ENCODE measurements at places on chromosomes 3 and 15. TPM values are rescaled to one million over a fixed set of nuclear protein-coding genes. Genes with fewer than 3 reads are reported as not detected.
A peak's percentile ranks its signal among the peaks of the same experiment; 100 is the strongest.

DNA sequence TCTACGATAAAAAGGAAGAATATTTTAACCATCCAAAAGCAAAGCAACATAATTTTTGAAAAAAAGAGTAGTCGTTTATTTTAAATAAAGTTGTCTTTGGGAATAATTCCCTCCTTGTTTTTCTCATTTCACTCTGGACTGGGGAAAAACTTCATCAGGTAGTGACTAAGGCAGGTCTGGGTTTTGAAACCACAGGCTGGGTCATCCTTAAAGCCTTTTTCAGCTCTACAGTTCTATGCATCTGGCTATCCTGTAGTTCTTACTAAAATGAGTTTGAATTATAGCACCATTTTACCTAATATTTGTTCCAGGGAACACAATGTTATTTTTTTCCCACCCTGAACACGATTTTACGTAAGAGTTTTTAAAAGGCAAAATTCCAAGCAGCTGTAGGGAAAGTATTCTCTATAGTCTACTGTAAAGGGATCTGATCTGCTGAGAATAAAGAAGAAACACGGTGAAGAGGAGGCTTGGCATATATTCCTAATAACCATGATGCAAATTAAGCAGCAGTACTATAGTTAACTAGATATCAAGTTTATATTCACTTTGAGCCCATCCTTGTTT lies 107.7 kb downstream of the OSBPL10 start:
- no peak for DNase-seq

DNA sequence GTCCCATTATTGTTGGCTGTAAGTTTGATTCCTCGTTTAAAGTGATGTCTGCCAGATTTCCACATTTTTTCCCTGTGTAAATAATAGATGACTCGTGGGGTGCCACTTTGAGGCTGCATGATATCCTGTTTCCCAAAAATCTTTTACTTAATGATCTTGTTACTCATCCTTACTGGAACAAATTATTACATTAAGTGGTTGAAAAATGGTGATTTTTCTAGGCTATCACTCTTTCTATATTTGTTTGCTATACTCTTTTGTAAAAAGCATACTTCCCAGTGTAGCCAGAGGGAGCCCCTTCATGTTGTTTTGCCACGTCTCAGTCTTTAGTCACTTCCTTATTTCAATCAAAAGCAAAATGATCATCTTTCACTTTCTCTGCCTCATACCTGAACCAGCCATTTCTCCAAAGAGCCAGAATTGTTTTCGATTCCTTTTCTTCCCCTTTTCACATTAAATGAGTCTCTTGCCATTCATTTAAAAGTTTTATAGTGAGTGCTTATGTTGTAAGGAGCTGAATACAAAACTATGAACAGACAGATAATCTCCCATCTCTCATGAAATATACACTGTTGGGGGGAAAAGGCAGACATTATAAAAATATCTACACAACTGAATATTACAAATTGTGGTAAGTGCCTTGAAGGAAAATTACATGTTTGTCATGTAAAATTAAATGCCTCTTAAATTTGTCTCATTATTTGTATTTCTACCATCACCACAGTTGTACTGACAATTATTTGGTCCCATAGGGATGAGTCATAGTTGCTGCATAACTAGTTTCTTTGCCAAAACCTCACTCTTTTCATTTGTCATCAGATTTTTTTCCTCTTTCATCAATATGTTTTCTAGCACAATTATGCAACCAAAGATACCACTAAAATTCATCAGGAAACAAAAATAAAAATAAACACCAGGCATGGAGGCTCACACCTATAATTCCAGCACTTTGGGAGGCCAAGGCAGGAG lies 41.5 kb downstream of the ADGRG7 start:
- peak; percentile 42 for DNase-seq

DNA sequence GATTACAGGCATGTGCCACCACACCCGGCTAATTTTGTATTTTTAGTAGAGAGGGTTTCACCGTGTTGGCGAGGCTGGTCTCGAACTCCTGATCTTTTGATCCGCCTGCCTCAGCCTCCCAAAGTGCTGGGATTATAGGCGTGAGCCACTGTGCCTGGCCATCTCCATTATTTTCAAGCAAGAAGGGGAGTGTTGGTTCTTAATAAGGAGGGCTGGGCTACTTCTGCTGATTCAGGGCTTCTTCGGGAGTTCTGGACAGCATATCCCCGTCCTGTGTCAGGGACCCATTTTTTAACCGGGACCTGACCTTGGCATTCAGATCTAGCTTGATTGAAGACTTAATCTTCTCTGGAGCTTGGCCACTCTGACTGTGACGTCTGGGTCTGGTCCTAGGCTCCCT lies 74.1 kb upstream of the SYN2 start:
- no peak for DNase-seq

DNA sequence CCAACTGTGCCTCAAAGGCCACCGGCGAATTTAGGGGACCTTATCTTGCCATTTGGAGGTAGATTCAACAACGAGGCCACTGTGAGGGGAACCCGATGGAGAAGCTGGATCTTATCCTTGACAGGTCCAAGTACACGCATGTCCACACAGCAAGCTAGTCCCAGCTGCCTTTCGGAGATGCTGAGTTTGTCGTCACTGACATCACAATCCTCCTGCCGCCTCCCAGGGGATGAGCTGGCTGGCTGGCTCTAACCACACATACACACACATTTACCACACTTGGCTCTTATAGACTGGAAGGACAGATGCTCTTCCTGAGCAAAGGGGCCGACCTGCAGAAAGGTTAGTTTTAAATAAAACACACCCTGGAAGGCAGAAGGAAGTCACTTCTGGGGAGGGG lies 176.3 kb downstream of the STT3B start:
- DNase-seq, result no peak

GRCh38 chr3:110741891-110742290 lies 329.7 kb upstream of the NECTIN3 start:
- no peak for DNase-seq

- no peak for DNase-seq
Measured at GRCh38 chr15:62446984-62447383, 281.9 kb upstream of the C2CD4B start.

DNA sequence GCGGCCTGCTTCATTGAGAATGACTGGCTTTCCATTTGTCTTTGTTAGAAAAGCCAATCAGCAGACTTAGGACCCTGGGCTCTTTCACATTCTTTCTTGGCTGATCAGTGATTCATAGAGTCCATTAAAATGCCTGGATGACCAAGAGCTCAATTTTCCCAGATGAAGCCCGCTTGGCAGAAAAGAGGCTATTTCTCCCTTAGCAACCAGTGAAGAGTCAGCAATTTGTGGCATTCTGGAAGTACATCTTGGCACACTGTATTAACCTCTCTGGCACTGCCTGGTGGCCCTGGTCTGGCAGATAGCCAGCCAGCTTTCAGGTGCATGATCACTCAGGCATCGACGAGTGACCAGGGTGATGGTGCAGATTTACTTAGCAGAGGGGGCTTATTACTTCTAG lies 145.7 kb upstream of the PLAAT1 start:
- no peak for DNase-seq

- DNase-seq, result no peak
Measured at GRCh38 chr3:128112357-128112968, 11.1 kb downstream of the RUVBL1 start.

- no peak for DNase-seq
Measured at GRCh38 chr15:92595506-92596381, 59.8 kb downstream of the FAM174B start.

DNA sequence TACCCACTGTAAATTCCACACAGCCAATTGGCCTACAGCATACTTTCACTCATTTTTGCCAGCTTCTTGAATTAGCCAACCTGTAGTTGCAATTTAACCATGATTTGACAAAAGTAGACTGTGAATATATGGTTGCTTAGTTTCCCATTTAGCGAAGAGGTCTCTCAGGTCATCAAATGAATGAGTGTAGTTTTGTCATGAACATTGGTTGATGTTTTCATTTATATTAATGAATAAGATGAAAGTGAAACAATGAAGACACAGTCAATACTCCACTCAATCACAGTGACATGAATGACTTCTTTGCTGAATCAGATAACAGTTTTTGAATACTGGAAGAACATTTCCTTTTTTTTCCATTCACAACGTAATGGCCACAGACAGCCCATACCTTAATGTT lies 15.3 kb upstream of the FAM3D start:
- no peak for DNase-seq

- DNase-seq, result no peak
Measured at GRCh38 chr3:163776743-163777142, 1301.6 kb downstream of the SI start.

GRCh38 chr3:132749786-132750185 lies 27.6 kb upstream of the NPHP3 start:
- no peak for DNase-seq

DNA sequence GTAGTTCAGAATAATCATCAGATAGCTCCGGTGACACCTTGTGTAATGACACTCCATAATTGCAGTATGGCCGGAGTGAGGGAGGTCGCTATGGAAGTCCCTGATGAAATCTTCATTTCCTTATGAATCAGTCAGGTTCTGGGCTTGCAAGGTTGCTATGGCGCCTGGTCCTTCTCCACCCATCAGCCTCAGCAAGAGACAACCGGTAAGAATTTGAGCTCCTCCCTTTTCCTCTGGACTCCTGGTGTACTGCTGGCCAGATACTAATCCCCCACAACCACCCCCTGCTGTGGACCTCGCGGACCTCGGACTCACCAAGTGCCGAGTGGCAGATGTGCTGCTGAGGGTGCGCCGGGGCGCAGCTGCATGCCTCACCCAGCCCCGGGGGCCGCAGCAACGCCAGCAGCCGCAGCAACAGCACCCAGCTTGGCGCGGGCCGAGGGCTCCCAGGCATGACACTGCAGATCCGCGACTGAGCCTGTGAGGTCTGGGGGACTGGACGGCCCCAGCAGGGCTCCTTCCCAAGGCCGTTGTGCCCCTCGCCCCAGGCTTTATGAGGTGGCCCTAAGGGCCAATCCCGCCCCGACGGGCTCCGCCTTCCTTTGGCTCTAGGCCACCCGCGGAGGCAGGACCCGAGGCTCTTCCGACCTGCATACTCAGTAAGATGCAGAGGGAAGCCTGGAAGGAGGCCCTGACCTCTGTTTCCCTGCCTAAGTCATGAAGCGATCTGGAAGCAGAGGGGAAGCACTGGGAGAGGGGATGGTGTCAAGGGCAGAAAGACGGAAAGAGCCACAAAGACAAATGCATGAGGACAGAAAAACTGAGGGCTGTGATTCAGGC lies at the start of gene TIMP4:
Gene TIMP4 (minus strand): TSS at position 526 of the 840 bp plus-strand sequence. CDS start 72 bp downstream, at position 454.
- peak; percentile 40 for DNase-seq

DNA sequence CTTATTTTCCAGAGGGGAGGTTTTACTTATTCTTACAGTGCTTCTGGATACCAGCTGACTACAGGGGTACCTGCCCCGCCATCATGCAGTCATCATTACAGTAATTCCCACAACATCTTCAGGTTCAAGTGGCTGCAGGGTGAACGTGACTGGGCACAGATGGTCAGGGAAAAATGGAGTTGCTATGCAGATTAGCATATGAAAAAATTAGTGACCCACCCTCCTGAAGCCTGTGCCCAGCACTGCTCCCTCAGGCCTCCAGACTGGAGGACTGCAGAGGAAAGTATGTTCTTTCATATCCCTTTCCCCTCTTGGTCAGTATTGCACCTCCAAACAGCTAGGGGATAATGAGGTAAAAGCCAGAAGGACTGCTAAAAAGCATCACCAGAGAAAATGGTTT lies 937.9 kb downstream of the TUSC7 start:
- DNase-seq, result no peak

DNA sequence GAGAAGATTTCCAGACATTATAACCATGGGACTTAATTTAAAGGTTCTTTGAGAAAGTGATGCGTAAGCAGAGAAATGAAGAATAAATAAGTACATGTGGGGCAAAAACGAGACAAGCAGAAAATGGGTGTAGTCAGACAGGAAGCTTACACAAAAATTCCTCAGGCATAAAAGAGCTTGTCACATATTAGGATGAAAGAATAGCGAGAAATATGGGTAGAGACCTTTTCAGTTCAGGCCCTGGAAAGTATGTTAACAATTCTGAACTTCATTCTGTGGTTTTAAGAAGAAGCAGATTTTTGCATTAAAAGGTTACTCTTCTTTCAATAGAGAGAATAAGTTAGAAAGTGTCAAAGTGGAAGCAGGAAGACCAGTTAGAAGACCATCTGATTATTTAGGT lies 352.4 kb downstream of the ROBO1 start:
- DNase-seq, result no peak

The NUP210 gene
- 11.1 TPM for total RNA-seq

The CSPG4 gene
- 38.1 TPM for total RNA-seq

The FMN1 gene
- total RNA-seq, result 45.2 TPM

The NDUFB4 gene
- 86.8 TPM for total RNA-seq

The GPR156 gene
- 0.71 TPM for total RNA-seq

The IGSF10 gene
- total RNA-seq, result 62.9 TPM

The CHRNA5 gene
- 0.23 TPM for total RNA-seq

The C3orf85 gene
- total RNA-seq, result not detected

Measured in lung (tissue), 17 donors.